Esophagus muscularis mucosa (tissue), 4 donors: ENCODE measurements at places on chromosomes 2 and 18. TPM values are rescaled to one million over a fixed set of nuclear protein-coding genes. Genes with fewer than 3 reads are reported as not detected.

DNA sequence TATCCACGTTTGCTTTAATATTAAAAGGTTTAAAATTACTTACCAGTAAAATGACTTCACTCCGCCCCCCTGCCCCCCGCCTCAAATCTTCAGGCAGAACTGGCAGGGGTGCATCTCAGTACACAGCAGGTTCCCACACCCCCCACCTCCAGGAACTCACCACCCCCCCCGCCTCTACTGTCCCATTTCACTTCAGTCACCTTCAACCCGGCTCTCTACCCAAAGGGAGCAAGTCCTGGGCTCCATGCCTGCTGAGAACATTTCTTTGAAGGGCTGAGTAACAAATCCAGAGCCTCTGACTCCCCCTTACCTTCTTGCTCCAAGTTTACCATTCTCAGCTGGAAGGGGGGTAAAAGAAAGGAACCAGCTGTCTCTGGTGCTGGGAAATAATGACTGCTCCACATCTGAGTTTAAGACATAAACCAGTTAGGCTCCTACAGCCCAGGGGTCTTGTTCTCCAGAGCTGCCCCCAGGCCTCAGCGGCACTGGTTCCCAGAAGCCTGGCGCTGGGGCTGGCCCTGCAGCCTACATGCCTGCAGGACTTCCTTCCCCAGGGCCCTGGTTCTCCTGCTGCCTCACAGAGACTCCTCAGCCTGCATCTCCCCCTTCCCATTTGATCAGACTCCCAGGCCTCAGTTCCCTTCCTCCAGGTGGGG, 42.8 kb downstream of the DNMT3A start:
- no peak for DNase-seq

GRCh38 chr2:65778137-65778536, 345.7 kb upstream of the SPRED2 start:
- DNase-seq, result no peak

- no peak for DNase-seq
Measured at GRCh38 chr18:74773171-74773624, 175.5 kb downstream of the ZNF407 start.

DNA sequence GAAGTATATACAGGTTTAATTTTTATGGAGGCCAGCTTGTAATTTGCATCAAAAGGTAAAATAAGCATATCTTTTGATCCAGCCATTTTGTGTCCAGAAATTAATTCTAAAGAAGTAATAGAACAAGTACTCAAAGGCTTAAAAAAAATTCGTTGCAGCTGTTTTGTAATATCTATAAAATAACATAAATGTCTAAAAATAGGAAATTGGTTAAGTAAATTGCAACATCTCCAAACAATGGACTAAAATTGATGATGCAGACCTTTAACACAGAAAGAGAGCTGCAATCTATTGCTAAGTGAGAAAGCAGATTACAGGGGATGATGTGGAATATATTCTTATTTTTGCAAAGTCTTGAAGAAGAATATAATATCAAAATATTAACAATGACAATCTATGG, 19.4 kb downstream of the AAK1 start:
- no peak for DNase-seq

DNA sequence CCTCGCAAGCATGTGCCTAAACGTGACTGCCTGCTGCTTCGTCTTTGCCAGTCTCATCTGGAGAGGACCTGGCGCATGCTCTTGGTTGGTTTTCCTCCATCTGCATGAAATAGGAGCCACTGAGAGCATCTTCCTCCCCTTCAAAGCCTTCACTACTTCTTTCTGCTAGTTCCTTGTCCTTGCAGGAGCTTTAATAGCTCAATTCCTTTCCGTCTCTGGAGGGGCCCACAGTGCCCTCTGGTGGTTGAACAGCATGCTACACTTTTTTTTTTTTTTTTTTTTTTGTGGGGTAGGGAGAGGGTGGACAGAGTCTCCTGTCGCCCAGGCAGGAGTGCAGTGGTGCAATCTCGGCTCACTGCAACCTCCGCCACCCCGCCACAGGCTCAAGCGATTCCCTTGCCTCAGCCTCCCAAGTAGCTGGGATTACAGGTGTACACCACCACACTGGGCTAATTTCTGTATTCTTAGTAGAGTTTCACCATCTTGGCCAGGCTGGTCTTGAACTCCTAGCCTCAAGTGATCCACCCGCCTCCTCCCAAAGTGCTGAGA, 59.6 kb downstream of the SP110 start:
- DNase-seq, result no peak

DNA sequence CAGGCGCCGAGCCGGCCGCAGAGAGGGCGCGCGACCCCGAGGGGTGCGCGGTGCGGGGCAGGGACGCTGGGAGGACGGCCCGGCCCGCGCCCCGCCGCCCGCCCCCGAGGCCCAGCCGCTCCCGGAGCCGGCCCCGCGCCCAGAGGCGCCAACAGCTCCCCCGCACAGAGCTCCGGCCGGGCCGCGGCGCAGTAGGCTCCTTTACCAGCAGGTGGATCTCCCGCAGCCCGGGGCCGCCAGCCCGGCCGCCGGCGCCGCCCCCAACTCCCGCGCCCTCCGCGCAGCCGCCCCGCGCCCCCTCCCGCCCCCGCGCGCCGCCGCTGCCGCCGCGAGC, 258 bp downstream of the MGAT4A start:
- DNase-seq, result no peak

GRCh38 chr2:232325324-232326273, 53.0 kb upstream of the ALPP start:
- DNase-seq, result no peak

GRCh38 chr18:74990563-74991081, 218.3 kb downstream of the PTGR3 start:
- DNase-seq, result no peak

DNA sequence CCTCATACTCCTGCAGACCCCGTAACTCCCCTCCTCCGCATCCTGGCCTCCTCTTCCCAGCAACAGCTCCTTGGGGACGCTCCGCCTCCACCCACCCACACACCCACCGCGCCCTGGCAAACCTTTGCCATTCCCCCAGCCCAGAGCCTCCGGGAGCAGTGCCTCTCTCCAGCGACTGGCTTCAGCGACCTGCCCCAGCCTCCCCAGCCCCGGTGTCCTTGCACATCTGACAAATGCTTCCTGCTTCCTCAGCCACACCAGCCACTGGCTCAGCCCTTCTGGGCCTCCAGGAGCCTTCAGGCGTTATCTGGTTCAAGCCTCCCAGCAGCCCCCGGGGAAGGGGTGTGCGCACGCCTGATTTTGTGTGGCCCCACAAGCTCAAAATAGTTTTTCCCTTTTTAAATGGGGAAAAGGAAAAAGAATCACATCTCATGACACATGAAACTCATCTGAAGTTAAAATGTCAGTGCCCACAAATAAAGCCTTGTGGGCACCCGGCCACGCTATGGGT, 14.2 kb downstream of the ESPNL start:
- DNase-seq, result no peak

GRCh38 chr18:49094979-49095632, 144.3 kb upstream of the SMAD7 start:
- no peak for DNase-seq

DNA sequence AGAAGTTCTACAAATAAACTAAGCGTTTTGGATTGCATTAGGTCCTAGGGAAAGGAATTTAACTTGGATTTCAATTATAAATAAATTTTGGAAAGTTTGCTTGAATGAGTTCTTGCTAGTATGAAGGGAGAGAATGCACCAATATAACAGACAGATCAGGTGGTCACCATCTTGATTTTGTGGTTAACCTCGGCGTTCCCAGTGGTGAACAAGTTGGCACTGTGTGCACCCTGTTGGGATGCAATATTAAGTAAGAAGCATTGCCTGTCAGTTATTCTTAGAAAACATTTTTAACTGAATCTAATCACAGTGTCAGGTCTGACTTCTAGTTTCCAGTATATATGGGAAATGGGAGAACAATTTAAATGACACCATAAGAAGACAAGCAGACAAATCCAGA, 673.4 kb downstream of the SLC4A3 start:
- DNase-seq, result peak; percentile 55

Gene SCYGR4
- total RNA-seq, result not detected

Gene LYPD6
- 1.2 TPM for total RNA-seq

Gene ALPI
- total RNA-seq, result not detected

Gene OTOF
- 0.42 TPM for total RNA-seq

Gene SCLY
- 17.9 TPM for total RNA-seq
